ENCODE measurements at places on chromosomes 4 and X. TPM values are rescaled to one million over a fixed set of nuclear protein-coding genes. Genes with fewer than 3 reads are reported as not detected.
A peak's percentile ranks its signal among the peaks of the same experiment; 100 is the strongest.

DNA sequence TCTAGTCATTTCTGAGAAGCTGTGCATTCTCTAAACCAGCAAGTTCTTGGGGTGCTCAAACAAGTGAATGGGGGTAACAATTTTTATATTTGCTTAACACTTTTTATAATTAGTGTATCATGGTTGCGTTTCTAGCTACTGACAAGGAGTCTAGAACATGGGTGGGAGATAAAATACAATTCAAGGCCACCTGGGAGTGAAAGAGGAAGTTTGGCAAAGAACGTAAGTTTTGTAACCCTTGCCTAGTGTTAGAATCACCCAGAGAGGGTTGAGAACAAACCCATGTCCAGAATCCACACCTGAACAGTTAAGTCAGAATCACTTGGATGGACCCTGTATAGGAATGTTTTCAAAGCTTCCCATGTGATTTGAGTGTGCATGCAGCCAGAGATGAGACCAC lies 92.7 kb downstream of the AFF2 start:
- H3K27me3 ChIP-seq, result peaks cover under 1% of the 10 kb centered on the region
- no peaks in the 10 kb centered on the region for H3K4me1 ChIP-seq
- no peak overlapping the region for H3K4me3 ChIP-seq
- no peaks in the 10 kb centered on the region for H3K36me3 ChIP-seq
- H3K27ac ChIP-seq, result no peak overlapping the region

Gene HSFX3
- not detected for polyA plus RNA-seq

Gene RTL5
- polyA plus RNA-seq, result 3.8 TPM

DNA sequence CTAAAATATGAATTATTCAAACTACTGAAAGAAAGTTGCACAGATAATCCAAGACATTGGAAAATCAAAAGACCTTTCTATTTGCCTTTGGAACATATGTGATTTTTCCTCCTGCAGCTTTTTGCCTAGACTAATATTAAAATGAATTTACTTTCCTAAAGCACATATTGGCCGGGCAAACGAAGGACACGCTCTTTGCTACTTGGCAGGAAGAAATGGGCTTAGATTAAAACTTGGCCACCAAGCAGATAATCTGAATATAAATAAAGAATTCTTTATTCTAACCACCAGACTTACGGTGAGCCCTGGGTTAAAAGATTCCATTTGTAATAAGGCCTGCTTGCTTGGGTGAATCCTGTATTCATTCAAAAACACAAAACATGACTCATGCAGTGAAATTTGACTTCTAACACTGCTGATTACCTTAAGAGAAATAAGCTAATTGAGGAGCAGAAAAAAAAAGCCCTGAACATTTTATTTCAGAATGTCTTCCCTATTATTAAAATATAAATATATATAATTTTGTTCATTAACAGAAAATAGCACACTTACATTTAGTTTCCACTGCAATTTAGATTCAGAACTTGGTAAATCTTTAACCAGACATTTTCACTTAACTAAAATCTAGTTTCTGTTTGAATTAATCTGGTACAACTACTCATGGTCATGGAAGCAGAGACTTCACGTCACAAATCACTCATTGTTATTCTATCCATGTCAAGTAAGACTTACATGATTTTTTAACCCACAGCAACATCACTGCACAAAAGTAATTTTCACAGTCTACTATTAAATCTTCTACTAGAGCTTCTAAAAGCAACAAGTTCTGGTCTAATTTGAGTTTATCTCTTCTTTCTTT lies 116.1 kb upstream of the PLAC1 start:
- H3K27ac ChIP-seq, result no peak overlapping the region
- peaks cover 4% of the 10 kb centered on the region for H3K4me1 ChIP-seq
- no peaks in the 10 kb centered on the region for H3K27me3 ChIP-seq
- peaks cover 5% of the 10 kb centered on the region for H3K36me3 ChIP-seq

GRCh38 chr4:182649698-182650477 lies 267.3 kb downstream of the DCTD start:
- DNase-seq, result no peak
- no peaks in the 10 kb centered on the region for H3K36me3 ChIP-seq
- no peak overlapping the region for H3K4me3 ChIP-seq
- H3K27ac ChIP-seq, result no peak overlapping the region
- no peaks in the 10 kb centered on the region for H3K27me3 ChIP-seq
- no peaks in the 10 kb centered on the region for H3K4me1 ChIP-seq

GRCh38 chr4:73197220-73197619 lies 61.4 kb downstream of the ANKRD17 start:
- no peaks in the 10 kb centered on the region for H3K36me3 ChIP-seq
- DNase-seq, result peak; percentile 17
- no peak overlapping the region for H3K4me3 ChIP-seq
- H3K27me3 ChIP-seq, result no peaks in the 10 kb centered on the region

Gene SPINK2
- polyA plus RNA-seq, result not detected

Gene ITM2A
- polyA plus RNA-seq, result 7.1 TPM

GRCh38 chr4:113908829-113909228 lies 70.6 kb downstream of the ARSJ start:
- H3K36me3 ChIP-seq, result no peaks in the 10 kb centered on the region
- H3K4me3 ChIP-seq, result no peak overlapping the region
- no peaks in the 10 kb centered on the region for H3K4me1 ChIP-seq

DNA sequence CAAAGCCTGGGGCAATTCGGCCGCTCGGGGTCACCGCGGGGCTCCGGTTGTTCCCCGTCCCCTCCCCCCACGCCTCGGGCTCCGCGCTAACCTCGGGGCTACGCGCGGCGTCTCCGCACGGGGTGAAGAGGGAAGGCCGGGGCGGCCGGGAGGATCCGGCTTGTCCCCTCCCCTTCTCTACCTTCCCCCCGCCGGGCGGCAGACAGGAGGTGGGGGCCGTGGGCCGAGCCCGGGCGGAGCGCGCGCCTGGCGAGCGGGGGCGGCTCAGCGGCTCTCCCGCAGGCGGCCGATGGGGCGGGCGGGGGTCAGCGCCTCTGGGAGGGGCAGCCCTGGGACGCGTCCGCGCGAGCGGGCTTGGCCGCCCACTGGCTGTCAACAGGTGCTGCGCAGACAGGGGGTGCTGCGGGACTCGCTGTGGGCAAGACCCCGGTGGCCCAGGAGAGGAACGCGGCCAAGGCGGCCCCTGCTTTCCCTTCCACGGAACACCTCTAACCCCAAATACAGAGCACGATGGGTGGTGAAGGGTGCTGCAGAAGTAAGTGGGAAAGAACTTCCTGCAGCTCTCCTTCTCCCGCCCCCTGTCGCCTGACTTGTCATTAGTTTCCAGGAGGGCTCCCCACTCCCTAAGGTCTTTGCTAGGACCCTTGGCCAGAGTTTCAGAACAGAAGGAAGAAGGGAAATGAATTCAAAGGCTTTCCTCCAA lies at the start of gene PDGFC:
Gene PDGFC, minus strand, starts transcription at position 124 of the 703 bp plus-strand sequence. CDS start 896 bp downstream, outside the sequence.
- H3K27ac ChIP-seq, result peak within 1 kb of the TSS; percentile 93
- no peaks in the 10 kb centered on the region for H3K27me3 ChIP-seq

Gene P2RY4
- 0.06 TPM for polyA plus RNA-seq

GRCh38 chr4:149718500-149718899 lies 97.1 kb downstream of the IQCM start:
- H3K4me1 ChIP-seq, result no peaks in the 10 kb centered on the region
- DNase-seq, result no peak
- no peaks in the 10 kb centered on the region for H3K27me3 ChIP-seq
- H3K36me3 ChIP-seq, result no peaks in the 10 kb centered on the region

DNA sequence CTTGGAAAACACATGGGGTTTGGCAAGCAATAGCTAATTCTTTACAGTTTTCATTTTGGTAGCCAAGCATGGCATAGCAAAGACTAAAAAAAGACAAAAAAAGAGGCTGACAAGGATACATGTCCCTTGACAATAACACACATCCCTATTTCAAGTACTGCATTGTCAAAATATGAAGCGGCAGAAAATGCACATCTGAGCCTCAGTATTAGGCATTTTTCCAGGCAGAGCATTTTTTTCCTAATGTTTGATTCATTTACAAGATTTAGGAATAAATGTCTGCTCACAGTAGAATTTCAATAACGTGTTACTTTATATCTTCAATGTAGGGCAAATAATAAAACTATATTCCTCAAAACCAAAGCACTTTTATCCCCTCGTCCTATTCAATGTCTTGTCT lies 216.3 kb upstream of the PCDH18 start:
- no peak overlapping the region for H3K4me3 ChIP-seq
- no peaks in the 10 kb centered on the region for H3K27me3 ChIP-seq
- H3K4me1 ChIP-seq, result no peaks in the 10 kb centered on the region
- DNase-seq, result peak; percentile 5

- no peak for DNase-seq
- no peak overlapping the region for H3K4me3 ChIP-seq
- H3K27ac ChIP-seq, result no peak overlapping the region
- H3K4me1 ChIP-seq, result no peaks in the 10 kb centered on the region
Observed at GRCh38 chr4:118587116-118587831, 97.9 kb upstream of the METTL14 start.

DNA sequence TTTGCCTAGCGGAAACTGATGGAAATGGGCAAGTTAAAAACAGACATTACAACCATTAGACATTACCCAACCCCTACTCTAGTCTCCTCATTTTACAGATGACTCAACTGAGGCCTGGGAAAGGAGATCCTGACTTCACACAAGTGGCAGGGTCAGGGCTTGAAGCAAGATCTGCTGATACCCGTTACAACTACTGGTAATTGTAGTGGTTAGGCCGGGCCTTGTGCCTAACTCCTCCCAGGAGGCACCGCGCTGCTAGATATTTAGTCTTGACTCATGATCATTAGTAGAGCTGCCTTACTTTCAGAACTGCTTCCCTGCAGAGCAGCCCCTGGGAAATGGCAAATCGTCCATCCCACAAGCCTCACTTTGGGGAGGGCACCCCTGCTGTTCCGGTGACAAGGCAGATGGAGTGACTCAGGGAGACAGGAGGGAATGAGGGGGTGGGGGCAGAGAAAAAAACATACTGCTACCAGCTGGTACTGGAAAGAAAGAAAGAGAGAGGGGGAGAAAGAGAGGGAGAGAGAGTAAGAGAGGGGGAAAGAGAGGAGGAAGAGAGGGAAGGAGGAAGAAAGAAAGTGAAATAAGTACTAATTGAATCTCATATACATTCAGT lies 12.2 kb downstream of the ARHGEF6 start:
- H3K27me3 ChIP-seq, result no peaks in the 10 kb centered on the region
- peak; percentile 54 for DNase-seq
- no peaks in the 10 kb centered on the region for H3K36me3 ChIP-seq
- peak overlapping the region; percentile 93 for H3K27ac ChIP-seq

DNA sequence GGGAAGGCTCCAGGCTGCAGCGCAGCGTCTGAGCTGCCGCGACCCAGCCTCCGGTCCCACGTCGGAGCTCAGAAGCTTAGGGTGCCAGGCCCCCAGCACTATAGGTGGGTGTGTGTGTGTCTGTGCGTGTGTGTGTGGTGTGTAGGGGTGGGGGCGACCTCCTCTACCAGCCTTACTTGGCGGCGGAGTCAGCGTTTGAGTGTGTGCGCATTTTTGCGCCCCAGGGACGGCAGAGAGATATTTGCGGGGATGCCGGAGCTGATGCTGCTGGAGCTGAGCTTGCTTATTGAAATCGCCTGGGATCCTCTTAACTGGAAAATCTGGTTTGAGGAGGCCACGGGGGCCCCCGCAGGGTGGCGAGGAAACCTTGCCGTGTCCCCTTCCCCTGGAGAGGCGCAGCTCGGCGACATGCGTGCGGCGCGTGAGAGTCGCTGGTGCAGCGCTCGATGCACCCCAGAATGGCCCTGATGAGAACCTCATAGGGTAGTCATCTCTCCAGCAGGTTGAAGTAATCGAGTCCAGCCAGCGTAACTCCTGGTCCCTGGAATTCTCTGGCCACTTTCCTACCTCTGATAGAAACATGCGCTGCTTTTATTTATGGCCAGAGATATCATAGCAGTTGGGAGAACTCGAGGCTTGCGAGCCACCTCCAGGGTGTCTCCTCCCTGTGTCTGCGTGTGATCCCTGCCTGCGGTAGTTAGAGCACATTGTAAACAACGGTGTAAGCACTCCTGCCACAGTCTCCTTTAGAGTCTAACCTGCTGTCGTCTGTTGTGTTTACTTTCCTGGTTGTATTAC lies 2.7 kb downstream of the ADGRL3 start:
- peak; percentile 26 for DNase-seq
- H3K4me1 ChIP-seq, result no peaks in the 10 kb centered on the region
- H3K27ac ChIP-seq, result no peak overlapping the region
- no peaks in the 10 kb centered on the region for H3K36me3 ChIP-seq

Gene CXCL11
- 1.6 TPM for polyA plus RNA-seq

DNA sequence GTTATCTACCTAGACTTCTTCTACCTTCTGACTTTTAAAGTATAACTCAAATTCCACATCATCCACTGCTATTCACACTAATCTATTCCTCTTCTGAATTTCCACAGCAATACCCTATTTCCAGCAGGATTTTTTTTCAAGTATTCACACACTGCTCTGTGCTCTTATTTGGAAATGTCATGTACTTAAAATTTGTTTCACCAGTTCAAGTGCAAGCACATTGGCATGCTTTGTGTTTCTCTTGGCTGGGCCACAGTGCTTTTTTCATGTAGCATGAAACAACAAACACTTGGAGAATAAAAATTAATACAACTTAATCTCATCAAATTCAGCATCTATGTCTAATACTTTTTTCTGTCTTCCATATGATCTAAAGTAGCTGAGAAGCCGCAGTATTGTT lies 161.8 kb upstream of the PCDH18 start:
- no peaks in the 10 kb centered on the region for H3K36me3 ChIP-seq
- H3K4me1 ChIP-seq, result peaks cover 3% of the 10 kb centered on the region

All from lung (tissue), 17 donors.